ENCODE measurements at places on chromosomes 5 and 9.

DNA sequence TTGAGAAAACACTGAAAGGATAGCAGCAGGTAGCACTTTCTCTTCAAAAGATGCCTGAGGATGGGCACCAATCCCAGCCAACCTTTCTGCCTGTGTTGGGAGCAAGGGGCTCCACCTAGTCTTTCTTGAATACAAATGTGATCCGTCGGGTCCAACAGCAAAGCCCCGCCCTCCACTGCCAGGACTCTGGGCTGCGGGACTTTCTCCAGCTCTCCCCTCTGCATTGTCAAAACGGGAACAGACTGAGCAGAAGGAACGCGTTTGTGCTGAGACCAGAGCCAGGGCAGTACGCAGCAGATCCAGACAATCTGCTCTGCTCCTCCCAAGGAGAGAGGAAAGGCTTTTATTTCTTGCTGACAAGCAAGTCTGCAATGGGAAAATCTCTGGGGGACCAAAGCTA is 139.7 kb downstream of the SEC61B start:
- no peak for DNase-seq

DNA sequence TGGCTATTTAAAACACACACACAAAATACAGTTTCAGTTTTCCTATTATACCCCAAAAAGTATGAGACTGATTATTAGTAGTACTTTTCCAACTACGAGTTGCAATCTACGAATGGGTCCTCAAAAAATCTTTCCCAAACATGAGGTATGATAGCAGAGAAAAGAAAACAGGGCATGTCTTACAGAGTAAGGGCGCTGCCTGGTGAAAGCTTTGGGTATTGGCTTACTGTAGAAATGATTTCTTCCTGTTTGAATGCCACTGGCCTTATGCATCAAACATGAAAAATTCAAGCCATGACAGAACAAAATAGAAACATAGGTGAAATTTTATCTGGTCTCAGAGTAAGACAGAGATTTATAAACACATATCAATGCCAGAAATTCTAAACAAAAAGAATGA is 448.0 kb downstream of the SPOCK1 start:
- DNase-seq: no peak

DNA sequence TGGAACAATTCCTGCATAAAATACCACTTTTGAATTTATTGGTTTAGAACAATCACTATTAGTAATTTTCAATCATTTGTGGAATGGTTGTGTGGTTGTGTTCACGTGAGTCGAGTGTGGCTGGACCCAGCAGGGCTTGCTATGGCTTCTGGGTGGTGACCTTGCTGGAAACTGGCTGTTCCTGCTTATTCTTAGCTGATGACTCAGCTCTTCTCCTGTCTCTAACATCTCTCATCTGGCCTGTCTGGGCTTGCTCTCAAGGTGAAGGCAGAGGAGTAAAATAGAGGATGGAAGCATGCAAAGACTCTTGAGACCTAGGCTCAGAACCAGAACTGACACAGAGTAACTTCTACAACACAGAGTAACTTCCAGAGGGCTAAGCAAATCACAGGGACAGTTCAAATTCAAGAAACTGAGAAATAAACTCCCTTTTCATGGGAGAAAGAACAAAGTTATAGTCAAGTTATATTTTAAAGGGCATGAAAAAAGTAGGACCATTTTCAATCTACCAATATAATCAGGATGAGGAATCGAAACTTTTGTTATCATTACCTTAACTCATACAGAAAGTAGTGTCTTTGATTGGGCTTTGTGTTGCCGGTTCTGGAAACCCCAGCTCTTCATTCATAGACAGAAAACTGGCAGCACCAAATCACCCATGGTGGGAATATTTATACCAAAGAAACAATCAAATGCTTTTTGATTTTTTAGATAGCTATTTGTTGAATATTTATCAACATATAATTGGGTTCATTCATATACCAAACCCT is 665.1 kb downstream of the CDH18 start:
- DNase-seq: no peak

- no peak for DNase-seq
Observed at GRCh38 chr5:35438786-35439185, 178.9 kb upstream of the SPEF2 start.

DNA sequence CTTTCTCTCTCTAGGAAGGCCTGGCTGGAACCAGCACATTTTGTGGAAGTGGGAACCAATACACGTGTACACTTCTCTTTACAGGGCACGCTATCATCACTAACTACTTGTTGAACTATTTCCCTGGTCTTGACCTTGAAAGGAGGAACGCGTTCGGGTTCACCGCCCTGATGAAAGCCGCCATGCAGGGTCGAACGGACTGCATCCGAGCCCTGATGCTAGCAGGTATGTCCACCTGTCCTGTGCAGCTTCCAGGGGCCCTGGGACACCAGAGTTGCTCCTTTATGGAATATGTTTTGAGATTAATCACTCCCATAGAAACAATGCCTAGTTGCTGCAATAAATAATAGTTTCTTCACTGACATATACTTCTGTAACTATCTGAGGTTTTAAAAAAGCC is 74.1 kb downstream of the ANKRD33B start:
- no peak for DNase-seq

DNA sequence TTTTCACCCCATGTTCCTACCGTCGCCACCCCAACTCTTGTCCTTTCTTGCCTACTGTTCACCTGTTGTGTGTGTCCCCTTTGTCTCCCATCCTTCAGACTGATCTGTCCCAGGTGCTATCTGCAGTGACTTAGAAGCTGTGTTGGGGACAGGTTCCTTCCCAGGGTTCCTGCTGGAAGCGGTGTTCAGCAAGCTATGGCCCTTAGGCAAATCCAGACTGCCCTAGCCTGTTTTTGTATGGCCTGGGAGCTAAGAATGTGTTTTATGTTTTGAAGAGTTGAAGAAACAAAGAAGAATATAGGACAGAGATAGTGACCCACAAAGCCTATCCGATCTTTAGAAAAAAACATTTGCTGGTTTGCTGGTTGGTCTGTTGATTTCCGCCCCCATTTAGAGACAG is 236.4 kb downstream of the GOLPH3 start:
- no peak for DNase-seq

DNA sequence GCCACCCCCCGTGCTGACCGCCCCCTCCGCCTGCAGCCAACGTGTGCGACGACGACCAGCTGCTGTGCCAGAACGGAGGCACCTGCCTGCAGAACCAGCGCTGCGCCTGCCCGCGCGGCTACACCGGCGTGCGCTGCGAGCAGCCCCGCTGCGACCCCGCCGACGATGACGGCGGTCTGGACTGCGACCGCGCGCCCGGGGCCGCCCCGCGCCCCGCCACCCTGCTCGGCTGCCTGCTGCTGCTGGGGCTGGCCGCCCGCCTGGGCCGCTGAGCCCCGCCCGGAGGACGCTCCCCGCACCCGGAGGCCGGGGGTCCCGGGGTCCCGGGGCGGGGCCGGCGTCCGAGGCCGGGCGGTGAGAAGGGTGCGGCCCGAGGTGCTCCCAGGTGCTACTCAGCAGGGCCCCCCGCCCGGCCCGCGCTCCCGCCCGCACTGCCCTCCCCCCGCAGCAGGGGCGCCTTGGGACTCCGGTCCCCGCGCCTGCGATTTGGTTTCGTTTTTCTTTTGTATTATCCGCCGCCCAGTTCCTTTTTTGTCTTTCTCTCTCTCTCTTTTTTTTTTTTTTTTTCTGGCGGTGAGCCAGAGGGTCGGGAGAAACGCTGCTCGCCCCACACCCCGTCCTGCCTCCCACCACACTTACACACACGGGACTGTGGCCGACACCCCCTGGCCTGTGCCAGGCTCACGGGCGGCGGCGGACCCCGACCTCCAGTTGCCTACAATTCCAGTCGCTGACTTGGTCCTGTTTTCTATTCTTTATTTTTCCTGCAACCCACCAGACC is 80.2 kb downstream of the NTNG2 start:
- no peak for DNase-seq

DNA sequence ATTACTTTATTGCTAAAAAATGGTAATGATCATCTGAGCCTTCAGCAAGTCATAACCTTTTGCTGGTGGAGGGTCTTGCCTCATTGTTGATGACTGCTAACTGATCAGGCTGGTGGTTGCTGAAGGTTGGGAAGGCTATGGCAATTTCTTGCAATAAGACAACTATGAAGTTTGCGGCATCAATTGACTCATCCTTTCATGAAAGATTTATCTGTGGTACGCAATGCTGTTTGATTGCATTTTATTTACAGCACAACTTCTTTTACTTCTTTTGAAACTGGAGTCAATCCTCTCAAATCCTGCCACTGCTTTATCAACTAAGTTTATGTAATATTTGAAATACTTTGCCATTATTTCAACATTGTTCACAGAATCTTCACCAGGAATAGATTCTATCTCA is 58.3 kb upstream of the ACO1 start:
- DNase-seq: no peak

GRCh38 chr9:97548819-97549540 is 47.5 kb downstream of the TMOD1 start:
- DNase-seq: no peak

- no peak for DNase-seq
Observed at GRCh38 chr5:42785756-42786155, 25.9 kb downstream of the SELENOP start.

GRCh38 chr9:127767909-127768331 is 10.5 kb downstream of the SH2D3C start:
- DNase-seq: no peak

DNA sequence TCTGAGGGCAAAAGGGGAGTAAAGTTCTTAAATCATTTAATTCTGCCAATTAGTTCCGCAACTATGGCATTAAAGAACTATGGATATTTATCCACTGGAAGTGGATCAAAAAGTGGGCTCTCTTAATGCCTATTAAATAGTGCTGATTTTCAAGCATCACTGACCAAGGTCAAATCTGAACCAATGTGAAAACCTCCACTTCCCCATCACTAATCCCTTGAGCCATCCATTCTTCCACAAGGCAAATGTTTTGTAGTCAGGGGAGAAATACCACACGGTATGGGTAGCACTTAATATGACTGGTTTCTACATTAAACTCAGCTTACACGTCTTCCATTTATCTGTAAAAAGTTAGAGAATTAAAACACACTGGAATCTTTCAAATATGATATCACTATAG is 57.6 kb downstream of the MLLT3 start:
- DNase-seq: no peak

- no peak for DNase-seq
Observed at GRCh38 chr5:14495301-14495700, 86.3 kb upstream of the OTULINL start.

DNA sequence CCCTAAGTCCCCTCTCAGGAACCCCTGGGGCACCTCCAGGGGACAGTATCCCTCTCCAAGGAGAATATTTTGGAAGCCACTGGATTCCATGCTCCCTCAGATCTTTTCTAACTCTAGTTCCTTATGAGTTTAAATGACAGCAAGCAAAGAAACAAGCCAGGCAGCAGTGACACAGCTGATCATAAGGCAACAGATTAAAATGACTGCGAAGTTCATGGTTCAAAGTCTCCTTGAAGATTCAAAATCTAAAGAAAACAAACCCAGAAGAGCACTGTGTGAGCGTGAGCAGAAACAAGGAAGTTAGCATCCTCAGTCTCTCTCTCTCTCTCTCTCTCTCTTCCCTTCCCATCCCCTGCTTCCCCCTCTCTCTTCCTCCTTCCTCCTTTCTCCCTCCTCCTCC is 316.7 kb upstream of the SLC30A5 start:
- DNase-seq: no peak

DNA sequence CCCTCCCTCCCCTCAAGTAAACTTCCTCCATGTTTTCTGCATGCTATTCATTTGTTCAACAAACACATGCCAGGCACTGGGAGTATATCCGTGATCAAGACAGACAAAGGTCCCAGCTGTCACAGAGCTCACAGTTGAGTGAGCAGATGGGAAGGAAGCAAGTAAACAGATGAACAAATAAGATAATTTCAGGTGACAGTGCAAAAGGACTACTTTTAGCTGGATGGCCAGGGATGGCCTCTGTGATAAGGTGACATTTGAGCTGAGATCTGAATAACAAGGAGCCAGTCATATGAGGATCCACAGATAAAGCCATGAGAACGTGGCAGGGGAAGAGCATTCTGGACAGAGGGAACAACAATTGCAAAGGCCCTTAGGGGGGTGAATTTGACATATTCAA is 121.7 kb upstream of the RAD23B start:
- DNase-seq: no peak

DNA sequence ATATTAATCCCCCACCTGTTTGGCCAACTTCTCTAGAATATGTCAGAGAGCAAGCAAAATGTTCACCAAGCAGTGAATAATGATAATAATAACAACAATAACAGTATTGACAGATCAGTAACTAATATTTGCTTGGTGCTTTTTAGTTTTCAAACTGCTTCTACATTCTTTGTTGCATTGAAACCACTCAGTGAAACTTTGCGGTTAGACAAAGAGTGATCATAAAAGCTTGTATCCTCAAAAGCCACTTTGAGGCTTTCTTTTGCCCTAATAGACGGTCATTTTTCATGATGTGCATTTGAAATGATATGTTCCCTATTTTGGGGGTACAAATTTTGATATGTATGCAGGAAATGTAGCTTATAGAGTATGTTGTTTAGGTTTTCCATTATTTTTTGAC is 43.6 kb upstream of the PTGS1 start:
- DNase-seq: no peak

- no peak for DNase-seq
Observed at GRCh38 chr5:6979061-6979460, 265.8 kb downstream of the TENT4A start.

DNA sequence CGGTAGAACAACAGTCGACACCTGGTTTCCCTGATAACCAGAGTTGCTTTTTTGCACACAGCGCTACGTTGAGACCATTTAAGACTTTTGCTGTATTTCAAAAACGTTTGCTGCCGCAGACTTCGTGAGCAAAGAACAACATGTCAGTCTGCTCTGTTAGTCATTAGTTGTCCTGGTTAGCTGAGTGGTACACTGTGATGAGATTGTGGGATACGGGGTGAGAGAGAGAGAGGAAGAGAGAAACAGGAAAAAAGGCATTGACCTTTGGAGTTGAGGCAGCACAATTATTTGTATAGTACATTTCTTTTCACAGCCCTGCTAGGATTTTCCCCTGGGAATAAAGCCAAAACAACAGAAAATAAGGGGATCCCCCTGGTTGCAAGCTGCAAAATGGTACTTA is 306.1 kb upstream of the WWC1 start:
- DNase-seq: no peak

DNA sequence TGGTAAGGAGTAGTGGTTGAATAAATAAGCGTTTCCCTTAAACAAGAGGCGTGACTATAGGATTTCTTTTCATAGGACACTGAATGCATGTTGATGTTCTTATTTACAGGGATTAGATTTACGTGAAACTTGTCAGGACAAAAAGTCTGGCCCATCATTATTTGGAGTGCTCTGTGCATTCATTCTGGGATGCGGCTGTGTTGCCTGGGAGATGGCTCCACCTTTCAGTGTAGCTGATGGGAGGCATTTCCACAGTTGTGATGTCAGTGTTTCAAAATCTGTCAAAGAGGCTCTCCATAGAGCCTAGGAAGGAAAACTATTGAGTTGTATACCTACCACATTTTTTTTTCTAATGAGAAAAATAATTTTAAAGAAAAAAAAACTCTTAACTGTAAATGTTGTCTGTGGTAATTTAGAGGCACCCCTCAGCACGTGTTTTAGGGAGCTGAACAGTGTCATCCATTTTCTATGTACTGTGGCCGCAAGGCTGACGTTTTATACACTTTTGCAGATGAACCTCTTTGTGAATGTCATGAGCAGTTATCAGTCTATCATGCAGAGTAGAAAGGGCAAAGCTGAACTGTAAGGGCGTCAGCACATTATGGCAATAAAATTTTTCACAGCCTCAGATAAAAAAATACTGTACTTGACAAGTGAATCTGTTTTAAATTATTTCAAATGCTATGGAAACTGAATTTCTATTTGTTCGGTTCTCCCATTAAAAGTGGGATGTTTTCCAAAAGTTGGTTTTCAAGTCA is 202.7 kb downstream of the PBX3 start:
- DNase-seq: no peak

Measured in stimulated activated CD4-positive, alpha-beta T cell treated with anti-CD3 and anti-CD28 coated beads, TNF-alpha, amount 100 ng/mL, for 24 hours (primary cell).